ENCODE measurements at places on chromosomes 4 and X.

DNA sequence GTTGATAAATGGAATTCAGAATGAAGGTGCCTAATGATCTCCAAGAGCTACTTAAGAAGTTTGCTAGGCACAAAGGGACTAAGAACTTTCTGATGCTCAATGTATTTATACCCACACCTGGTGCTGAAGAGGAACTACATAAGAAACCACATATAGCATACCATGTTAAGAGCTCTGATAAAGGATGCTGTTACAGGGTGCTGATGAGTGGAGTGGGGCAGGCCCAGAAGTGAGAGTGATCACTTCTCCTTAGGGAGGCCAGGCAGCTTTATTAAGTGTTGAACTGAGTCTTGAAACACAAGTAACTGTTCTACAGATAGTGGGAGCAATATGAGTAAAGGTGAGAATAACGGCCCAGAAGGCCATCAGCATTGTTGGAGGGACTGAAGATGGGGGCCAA lies 68.3 kb upstream of the CHRDL1 start:
- no peak for DNase-seq

DNA sequence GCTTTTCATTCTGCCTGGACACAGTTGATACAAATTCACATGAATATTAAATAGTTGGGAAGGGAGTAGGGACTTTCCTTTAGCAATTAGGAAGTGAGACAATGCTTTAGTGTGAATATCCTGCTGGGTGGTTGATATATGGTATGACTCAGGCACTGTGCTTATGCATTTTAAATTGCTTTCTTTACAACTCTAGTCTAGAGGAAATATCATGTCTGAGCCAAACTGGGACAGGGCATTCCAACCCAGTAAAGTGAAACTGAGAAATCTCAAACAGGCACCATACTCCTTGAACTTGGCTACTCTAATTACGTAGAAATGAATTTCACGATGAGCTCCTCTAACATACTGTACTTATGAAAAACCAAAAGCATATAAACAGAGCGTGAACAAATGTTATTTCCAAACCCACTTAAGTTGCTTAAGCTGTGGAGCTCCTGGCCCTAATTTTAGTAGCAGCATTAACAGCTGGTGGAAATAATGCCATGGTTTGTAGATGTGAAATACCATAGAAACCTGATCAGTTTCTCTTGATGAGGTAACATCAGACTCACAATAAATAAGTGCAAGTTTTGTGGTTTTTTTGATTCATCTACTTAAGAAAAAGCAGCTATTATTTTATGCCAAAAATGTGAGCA lies 242.9 kb upstream of the GK2 start:
- DNase-seq: peak; percentile 49

GRCh38 chrX:9072281-9072680 lies 38.4 kb upstream of the FAM9B start:
- peak; percentile 72 for DNase-seq

GRCh38 chr4:100312615-100313350 lies 122.5 kb upstream of the DDIT4L start:
- peak; percentile 43 for DNase-seq

DNA sequence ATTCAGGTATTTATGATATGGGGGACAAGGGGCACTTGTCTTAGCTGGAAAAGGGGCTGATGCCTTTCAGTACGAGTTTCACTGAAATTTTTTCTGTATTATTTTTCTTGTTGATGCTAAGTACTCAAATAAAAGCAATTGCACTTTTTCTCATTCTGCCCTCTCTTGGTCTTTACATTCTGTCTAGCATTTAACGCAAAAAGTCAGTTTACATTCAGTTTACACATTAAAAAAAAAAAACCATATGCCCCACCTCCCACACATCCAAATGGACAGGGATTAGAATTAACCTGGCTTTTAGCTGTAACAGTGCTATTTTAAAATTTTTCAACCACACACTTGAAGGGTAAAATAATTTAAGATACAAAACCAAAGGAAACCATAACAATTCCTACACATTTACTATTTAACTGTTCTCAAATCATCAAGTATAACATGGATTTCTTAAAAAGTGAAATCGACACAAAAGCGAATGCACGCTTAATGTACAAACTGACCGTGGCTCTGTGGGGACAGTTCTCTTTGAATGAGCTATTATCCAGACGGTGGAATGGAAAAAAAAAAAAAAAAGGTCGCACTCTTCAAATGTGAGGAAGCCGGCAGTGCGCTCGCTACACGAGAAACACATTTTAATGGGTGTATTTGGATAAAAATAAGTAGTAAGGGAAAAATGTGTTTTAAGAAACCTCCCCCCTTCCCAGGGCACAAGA lies 1.4 kb downstream of the AMMECR1 start:
- peak; percentile 7 for DNase-seq

- DNase-seq: peak; percentile 73
Measured at GRCh38 chr4:123597586-123597985, 201.0 kb downstream of the SPRY1 start.

DNA sequence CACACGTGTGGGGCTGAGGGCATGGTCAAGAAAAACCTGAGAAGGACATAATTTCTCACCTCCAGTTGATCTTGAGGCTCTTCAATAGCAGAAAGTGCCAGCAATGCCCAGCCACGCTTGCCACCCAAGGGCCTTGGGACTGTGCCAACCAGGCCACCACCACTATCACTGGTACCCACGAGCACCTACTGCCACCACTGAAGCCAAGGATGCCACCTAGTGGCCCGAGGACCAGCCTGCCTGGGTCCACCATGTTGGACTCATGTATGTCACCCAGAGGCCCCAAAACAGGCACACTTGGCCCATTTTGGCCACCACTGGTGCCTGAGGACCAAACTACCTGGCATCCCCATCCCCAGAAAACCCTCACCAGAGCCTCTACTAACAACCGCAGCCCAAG lies 191.8 kb downstream of the ADAM29 start:
- DNase-seq: no peak

DNA sequence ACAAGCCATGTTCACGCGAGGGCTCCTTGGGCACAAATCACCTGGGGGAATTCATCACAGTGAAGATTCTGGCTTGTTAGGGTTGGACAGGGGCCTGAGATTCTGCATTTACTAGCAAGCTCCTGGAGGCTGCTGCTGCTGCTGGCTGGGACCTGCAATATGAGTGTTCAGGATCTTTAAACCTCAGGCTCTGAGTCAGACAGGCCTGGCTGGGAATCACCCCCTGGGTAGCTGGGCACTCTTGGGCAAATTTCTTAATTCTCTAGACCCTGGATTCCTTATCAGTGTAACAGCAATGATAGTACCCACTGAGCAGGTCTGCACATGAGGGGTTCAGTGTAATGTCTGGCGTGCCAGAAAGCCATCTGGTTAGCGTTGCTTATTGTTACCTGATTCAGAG lies 101.5 kb downstream of the DHX15 start:
- DNase-seq: no peak

DNA sequence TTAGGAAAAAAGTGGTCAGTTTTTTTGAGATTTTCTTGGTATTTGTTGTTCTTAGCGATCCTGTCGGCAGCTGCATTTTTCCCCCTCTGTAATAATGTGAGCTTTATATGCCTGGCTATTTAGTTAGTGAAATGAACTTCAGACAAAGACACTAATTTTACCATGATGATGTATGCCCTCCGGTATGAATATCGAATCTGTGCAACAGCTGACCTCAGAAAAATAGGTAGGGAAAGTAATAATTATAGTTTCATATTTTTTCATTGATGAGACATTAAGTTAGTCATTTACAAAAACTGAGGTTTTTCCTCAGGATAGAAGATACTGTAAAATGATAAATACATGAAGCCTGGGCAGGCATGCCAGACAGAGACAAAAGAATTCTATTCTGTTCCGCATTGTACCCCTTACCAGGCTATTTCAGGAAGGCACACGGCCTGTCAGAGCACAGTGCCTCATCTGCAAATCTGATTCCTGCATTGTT lies 155.8 kb downstream of the SHROOM3 start:
- DNase-seq: peak; percentile 87

Data from AG10803 (cell line).